Activated CD4-positive, alpha-beta T cell treated with anti-CD3 and anti-CD28 coated beads, Interleukin-2, amount 10 ng/mL, durations not matched to agents 24 days and 14 days (primary cell): ENCODE measurements at places on chromosomes 11 and 22. TPM values are rescaled to one million over a fixed set of nuclear protein-coding genes. Genes with fewer than 3 reads are reported as not detected.

GRCh38 chr11:13983081-13983751, 20.7 kb downstream of the SPON1 start:
- DNase-seq, result no peak

DNA sequence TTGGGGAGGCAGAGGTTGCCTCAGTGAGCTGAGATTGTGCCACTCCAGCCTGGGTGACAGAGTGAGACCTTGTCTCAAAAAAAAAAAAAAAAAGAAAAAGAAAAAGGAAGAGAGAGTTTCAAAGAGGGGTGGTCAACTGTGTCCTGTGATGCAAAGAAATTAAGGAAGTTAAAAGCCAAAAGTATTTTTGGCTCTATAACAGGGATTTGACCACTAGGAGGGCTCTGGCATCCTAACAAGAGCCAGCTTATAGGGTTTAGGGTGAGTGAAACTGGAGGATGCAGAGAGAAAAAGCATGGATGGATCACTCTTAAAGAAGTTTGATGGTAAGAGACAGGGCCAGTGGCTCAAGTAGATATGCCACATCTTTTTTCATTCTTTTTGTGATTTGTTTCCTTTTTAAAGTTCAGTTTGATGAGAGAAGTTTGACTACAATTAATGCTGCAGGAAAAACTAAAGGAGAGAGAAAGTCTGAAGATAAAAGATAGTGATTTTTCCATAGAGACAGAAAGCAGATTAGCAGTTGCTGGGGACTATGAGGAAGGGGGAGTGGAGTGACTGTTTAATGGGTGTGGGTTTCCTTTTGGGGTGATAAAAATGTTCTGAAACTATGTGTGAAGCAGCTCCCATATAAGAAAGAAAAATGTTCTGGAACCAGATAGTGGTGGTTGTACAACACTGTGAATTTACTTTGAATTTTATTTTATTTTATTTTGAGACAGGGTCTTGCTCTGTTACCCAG, 11.1 kb upstream of the MICAL2 start:
- no peak for DNase-seq

DNA sequence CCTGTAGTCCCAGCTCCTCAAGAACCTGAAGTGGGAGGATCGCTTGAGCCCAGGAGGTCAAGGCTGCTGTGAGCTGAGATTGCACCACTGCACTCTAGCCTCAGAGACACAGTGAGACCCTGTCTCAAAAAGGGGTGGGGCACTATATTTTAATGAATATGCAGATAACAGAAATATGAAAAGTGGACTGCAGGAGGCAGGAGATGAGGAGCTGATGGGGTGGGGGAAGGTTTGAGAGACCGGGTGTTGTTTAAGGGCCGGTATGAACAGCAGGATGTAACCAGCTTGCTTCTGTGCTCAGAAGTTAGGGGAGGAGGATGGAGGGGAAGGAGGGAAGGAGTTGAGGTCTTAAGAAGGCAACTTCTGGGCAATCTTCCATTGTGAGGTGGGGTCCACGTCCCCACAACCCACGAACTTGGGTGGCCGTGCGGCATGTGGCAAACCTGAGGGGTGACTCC, 1.3 kb upstream of the B4GALNT4 start:
- no peak for DNase-seq

DNA sequence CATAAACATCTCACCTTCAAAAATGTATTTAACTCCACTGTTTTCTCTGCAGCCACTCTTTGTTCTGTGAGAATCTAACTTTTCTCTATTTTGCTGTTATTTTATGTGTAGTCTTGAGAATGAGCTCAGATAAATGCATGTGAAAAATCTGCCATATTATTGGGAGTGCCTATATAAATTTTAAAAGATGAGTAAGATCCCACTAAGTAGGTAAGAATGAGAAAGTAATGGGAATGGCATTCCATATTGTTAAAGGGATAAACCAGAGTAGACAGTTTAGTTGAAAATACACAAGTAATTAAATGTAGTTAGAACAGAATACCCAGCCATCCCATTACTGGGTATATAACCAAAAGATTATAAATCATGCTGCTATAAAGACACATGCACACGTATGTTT, 817.2 kb downstream of the FAM181B start:
- no peak for DNase-seq

- DNase-seq, result peak; percentile 77
These were observed 27.6 kb downstream of the RIBC2 start for GRCh38 chr22:45441138-45441537.

GRCh38 chr22:24686280-24686679, 83.3 kb downstream of the GGT1 start:
- no peak for DNase-seq

DNA sequence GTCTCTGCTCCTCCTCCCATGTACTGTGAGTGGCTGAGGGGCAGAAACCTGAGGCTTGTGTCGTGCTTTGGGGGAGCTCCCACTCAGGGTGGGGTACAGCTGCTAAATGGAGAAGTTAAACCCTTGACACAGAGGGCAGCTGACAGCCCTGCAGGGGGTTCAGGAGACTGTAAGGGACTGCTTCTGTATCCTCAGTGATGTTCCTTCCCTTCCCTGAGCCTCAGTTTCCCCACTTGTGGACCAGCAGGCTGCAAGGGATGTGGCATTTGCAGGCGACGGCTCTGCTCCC, 15.6 kb downstream of the SYNGR1 start:
- no peak for DNase-seq

DNA sequence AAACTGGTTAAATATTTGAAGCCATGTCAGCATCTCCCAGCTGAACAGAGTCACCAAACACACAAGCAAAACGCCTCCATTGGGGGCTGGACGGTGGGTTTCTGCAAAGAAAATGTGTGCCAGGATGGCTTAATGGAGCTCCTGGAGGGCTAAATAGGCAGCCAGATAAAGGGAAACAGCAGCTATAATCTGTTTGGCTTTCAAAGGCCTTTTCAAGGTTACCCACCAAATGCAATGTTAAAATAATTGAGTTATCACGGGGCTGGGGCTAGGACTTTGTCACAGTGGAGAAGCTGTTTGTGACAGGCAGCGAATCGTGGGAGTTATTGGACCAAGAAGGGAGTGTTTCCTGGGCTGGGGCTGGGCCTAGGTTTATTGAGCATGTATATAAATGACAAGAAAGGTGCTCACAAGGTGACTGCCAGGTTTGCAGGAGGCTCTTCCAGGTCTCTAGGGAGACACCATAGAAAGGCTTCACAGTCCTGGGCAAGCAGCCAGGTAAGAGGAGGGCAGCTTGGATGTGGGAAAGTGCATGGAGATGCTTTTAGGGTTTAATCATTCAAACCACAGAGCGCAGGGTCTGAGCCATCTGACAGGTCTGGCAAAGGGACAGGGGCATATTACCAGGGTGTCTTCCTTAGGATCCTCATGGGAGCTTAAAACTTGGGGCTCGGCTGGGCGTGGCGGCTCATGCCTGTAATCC, 28.3 kb downstream of the GRIK4 start:
- no peak for DNase-seq

DNA sequence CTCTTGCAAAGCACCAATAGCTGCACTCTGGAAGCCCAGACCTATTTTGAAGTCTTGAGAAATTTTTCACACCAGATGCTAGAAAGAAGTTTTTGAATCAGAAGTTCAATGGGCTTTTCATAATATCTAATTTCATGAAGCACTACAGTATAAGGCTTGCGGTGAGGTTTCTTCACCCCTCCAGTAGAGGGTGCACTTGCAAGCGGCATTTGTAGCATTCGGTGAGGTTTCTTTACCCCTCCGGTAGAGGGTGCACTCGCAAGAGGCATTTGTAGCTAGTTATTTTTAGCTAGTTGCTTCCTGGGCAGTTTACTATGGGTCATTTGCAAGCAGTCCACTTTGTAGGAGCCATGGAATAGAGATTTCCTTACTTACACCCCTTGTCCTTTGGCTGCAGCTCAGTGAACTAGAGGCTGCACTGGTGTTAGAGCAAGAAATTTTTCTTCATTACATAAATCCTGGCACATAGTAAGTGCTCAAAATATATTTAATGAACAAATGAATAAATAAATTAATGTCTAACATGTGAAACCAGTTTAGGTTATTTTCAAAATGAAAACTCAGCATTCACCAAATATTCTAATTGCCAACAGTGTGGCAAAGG, 7.8 kb upstream of the NOX4 start:
- no peak for DNase-seq

DNA sequence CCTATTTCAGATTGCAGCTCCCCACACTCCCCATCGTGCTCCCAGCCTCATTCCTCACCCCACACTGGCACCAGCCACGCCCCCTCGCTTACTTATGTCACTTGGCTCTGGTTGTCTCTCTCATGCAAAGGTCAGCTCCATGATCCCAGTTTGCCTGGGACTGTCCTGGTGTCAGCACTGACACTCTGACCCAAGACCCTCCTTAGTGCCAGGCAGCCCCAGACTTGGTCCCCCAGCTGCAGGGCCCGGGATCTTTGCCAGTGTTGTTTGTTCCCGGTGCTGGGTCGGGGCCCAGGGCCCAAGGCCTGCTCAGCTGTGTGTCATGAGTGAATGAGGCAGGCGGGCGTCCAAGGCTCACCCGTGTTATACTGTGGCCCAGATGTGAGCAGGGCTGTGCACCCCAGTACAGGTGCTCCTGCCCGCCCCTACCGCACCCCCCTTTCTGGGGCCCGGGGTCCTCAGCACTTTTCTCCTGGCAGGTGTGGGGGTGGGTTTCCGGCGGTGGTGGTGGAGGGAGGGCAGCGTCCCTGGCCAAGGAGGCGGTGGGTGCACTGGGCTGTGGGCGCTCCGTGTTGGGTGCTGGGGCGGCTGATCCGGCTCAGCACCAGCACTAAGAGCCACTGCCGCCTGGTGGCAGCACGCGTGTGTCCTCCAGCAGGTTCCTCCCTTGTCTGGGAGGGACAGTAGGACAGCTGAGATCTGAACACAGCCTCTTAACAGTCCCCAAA, 19.5 kb downstream of the IL17REL start:
- peak; percentile 90 for DNase-seq

DNA sequence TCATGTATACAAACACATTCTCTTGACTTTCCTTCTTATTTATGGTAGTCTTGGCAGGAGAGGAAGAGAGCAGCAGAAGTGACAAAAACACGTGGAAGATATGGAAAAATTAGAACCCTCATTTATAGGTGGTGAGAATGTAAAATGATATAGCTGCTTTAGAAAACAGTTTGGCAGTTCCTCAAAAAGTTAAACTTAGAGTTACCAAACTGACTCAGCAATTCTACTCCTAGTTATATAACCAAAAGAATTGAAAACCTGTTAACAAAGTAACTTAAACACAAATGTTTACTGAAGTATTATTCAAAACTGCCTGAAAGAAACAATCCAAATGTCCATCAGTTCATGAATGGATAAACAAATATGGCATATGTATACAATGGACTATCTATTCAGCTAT, 16.8 kb downstream of the NUCB2 start:
- DNase-seq, result no peak

GRCh38 chr11:95506777-95507176, 275.8 kb upstream of the SESN3 start:
- no peak for DNase-seq

DNA sequence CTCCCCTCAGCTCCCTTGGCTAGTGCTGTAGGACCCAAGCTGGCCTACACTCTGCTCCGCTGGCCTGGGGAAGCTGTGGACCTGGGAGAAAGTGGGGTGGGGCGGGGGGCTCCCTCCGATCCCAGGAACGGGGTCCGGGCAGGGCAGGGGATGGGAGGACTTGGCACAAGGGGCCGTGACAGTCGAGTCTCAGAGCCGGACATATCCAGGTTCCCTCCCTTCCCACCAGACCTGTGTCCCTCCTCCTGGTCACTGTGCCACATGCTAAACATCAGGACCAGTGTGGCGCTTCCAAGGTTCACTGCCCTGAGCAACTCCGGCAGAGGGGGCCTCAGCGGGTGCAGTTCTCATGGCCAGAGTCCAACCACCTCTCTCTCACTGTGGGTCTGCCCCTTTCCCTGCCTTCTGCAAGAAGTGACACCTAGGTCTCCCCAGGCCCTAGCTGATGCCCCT, 2.0 kb downstream of the DUSP8 start:
- DNase-seq, result no peak

- DNase-seq, result no peak
These were observed 492.1 kb upstream of the CADM1 start for GRCh38 chr11:115996125-115996807.

DNA sequence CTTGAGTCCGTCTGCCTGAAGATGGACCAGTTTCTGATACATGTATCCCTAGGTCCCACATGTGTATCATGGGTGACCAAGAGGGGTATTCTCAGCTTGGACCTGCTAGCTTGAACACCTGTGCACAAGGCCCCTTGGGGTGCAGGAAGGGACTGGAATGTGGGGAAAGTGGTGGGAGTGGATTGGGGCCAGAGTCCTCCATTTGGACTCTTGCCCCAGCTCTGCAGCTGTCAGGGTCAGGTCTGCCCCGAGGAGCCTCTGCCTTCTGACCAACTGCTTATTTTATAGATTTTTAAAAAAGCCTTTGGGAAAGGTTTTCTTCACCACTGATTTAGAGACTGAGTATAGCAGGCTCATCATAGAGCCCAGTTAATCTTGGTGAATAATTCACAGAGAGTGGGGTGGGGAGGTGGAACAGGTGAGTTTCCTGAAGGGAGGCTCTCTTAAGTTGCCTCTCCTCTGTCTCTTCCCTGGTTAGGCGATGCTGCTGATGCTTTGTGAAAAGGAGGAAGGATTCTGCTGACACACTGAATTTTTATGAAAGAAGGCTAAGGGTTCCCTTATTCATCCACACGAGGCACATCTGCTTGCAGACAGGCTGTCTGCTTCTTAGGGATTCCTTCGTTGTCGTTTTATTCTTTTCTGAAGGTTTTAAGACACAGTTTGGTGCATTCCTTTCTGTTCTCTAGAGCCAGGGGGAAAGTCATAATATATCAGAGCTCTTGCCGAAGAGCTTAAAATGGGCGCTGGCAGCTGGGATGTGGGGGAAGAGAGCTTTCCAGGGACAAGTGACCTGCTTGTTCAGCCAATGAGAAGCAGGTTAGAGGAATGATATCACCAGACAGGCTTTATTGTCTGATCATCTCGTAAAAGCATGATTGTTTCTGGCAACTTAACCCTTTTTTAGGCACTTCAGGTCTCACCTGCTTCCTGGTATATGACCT, 19.9 kb downstream of the TRIM44 start:
- no peak for DNase-seq

GRCh38 chr22:40473703-40474102, 103.3 kb downstream of the SGSM3 start:
- DNase-seq, result no peak

- DNase-seq, result no peak
These were observed 1084.9 kb downstream of the BRD1 start for GRCh38 chr22:48742556-48743343.

Gene LRRC4C
- total RNA-seq, result not detected in 2 replicates

Gene TOLLIP
- total RNA-seq, result 32.4 and 38.9 TPM in 2 replicates

Gene BACE1
- 0.33 and 0.40 TPM in 2 replicates for total RNA-seq

Gene CCDC81
- 0.75 and 1.4 TPM in 2 replicates for total RNA-seq

Gene MS4A7
- not detected in 2 replicates for total RNA-seq

Gene DTX4
- 0.17 and 0.47 TPM in 2 replicates for total RNA-seq

Gene CASP5
- not detected in 2 replicates for total RNA-seq
